Glomerular endothelial cell (primary cell): ENCODE measurements at places on chromosomes 2 and 18.

DNA sequence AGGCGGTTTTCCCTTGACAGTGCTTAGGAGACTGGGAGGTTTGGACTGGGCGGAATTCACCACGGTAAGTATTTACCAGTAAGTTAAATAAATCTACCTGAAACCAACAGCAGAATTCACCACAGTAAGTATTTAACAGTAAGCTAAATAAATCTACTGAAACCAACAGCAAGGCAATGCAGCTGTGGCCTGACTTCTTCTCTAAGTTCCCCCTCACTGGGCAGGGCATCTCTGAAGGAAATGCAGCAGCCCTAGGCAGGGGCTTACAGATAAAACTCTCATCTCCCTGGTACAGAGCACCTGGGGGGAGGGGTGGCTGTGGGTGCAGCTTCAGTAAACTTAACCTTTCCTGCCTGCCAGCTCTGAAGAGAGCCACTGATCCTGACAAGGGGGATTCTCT, 432.5 kb upstream of the LRRTM1 start:
- DNase-seq: no peak

DNA sequence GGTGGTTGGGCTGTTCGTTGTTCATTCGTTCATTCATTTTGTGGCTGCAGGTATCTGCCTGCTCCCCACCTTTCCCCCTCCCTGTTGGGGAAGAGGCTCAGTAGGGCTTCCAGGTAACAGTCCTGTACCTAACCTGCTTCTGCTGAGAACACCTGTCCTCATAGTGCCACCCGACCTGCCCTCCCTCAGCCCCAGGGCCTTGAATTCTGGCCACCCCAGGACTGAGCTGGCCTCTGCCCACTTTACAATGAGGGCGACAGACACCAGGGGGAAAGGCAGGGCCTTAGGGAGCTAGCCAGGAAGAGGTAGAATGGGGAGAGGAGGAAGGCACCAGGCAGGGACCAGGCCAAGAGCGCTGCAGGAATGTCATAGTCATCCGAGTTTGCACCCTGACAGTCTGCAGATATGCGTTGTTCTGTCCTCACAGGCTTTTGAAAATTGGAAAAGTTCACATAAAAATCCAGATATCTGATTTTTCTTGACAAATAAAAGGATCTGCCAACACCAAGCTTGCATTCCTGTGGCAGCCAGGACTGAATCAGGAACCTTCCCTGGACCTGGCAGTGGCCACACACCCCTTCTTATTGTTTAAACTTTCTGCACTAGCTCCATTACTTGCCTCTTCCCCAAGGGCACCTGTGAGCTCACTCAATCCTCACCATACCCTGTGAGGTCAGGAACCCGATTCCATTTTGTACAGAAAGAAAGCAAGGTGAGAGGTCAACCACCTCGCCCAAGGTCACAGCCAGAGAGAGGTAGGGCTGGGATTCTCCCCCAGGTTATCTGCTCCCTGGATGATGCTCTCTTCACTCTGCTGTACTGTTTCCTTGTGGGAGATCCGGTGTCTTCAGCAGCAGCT, 35.3 kb upstream of the MRPL33 start:
- DNase-seq: no peak

- no peak for DNase-seq
These were observed 210.7 kb downstream of the ANKRD30B start for GRCh38 chr18:14958701-14959100.

GRCh38 chr18:37402735-37403099, 162.9 kb downstream of the CELF4 start:
- DNase-seq: no peak

DNA sequence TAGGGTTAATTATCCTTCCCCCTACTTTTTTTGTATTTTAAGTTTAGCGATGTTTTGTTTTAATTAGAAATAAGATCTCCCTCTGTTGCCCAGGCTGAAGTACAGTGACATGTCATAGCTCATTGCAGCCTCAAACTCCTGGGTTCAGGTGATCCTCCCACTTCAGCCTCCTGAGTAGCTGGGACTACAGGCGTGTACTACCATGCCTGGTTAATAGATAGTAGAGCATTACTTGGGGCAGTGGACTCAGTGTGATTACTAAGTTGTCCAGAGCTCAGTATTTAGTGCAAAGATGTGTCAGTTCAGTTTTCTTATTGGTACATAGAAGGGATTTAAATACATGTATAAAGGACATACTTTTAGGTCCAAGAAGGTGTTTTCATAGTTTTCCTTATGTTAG, 9.5 kb upstream of the ADGRF3 start:
- no peak for DNase-seq

DNA sequence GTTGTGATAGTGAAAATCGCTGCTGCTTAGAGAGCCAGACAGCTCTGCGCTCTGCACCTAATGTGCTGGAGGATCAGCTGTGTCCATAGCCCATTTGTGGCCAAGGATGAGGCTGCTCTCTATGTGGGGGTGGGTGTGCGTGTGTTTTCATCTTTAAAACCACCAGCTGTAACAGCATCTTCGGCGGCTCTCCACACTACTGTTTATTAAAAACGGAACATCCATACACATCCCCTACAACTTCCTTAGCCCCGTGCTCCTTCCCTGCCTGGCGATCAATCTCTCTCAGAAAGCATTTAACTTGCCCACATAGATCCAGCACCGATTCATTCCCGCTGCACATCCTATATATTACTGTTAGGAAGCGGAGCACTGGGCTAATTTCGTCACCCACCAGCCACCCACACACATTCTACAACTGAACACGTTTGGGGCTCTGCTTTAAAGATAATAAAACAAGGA, 1.6 kb downstream of the CELF4 start:
- DNase-seq: no peak

DNA sequence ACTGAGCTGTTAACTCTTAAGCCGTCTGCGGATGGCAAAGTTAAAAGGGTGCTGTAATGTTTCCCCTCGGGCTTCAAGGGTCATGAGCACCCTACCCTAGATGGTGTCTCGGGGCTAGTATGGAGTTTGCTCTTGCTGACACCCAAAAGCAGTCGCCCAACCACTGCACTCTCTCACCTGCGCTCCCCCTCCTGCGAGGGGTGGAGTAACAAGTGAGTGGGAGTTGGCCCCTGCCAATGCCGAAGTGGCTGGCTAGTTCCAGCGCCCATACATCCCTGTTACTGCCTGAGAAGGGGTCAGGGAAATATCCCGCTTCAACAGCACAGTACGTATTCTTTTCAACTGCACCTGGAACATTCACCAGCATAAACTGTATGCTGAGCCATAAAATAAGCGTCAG, 47.5 kb downstream of the FAM117B start:
- no peak for DNase-seq

GRCh38 chr2:226873051-226873620, 37.3 kb downstream of the RHBDD1 start:
- DNase-seq: no peak

GRCh38 chr2:230140667-230141066, 71.9 kb upstream of the SLC16A14 start:
- no peak for DNase-seq

DNA sequence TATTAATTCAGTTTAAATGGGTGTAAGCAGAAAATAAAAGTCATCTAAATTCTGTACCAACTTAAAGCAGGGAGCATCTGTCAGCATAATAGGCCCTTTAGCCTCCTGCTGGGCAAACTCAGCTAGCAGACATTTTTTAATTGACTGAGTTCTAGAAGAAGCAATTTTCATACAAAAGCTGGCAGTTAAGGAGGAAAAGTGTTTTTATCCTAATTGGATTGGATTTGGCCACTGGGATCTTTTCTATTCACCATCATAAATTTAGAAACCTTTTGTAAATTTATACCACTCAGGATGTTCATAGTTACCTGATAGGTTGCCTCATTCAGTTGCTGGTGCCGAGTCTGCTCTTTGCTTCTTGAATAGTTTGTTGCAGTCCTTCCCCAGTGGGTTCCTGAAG, 262.7 kb upstream of the FSIP2 start:
- DNase-seq: no peak

DNA sequence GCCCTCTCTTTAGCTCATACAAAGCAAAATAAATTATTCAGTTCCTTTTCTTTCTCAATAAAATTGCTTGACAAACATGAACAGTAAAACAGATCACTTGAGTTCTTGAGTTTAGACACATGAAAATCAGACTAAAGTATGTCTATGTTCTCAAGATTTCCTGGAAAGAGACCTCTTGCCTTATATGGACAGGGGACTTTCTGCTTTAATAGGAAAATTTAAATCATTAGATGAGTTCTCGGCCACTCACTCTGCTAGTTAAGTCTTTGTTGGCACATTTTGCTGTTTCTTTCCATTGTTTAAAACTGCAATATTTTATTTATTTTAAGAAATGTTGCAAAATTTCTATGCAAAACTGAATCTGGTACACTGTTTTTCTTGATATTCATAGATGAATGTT, 207.8 kb downstream of the RND3 start:
- no peak for DNase-seq
